ENCODE measurements at places on chromosomes 13 and 19.

DNA sequence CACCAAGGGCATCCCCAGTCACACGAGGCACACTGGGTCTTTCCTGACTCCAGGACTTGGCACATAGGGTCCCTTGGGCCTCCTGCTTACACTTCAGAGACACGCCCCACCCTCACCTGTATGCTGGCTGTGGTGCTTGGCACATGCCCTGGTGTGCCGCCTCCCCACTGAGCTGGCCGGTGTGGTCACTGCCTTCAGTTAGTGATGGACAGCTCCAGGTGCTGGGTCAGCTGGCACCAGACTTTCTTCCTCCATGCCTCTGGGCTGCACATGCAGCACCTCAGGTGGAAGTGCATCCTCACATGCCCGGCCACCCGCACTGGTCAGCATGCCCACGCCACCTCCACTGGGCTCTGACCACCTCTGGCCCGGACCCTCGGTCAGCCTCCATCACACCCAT lies 52.9 kb downstream of the KLF2 start:
- no peak for DNase-seq

DNA sequence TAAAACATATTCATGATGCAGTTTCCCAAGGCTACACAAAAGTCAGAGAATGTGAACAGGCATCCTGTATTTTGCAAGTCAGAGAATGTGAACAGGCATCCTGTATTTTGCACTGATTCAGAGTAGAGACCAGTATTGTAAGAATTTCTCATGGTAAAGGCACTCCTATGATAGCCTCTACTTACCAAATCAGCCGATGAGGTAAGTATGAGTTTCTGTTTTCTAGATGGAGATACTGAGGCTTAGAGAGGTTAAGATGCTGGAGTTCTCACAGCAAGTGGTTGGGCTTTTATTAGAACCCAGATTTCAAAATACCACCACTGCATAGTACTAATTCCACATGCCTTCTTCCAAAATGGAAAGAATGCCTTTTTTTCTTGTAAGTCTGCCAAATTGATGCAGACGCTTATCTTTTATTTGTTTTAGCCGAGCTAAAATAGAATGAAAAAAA lies 12.3 kb downstream of the TPT1 start:
- no peak for DNase-seq

DNA sequence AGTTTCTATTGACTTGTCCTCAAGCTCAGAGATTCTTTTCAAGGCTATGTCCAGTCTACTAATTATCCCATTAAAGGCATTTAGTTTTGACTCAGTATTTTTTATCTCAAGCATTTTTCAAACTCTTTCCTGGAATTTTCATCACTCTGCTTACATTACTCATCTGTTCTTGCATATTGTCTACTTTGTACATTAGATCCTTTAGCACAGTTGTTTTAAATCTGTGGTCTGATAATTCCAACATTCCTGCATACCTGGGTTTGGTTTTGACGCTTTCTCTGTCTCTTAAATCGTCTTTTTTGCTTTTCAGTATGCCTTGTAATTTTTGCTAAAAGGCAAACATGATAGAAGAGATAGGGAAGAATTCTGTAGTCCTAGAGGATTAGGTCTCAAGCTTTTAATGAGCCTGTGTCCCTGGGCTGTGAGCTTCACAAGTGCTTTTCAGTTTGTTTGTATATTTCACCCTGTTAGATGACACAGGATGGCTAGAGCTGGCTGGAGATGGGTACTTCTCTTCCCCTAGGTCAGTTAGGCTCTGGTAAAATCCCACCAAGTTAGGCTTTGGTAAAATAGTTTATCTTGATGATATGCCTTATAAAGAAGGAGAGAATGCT lies 46.1 kb upstream of the GPC6 start:
- DNase-seq = no peak

- DNase-seq = no peak
Measured at GRCh38 chr13:99321709-99322108, 14.5 kb upstream of the GPR183 start.

DNA sequence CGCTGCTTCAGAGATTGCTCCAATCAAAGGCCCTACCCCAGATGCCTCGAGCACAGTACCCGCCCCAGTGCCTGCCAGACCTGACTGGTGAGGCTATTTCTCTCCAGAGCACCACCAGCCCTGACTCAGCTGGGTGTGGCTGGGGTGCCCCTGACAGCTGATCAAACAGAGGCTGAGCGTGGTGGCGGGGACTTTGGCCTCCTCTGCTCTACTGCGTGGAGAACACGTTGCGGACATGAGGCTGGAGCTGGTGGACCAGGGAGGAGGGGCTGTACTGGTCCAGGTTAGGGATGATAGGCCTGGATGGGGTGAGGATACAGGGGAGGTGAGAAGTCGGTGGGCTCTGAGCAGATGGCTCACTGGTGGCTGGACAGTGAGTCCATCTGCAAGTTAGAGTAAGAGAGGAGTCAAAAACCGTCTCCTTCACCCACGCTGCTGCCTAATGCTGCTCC lies 3.5 kb upstream of the DOCK6 start:
- DNase-seq = no peak

DNA sequence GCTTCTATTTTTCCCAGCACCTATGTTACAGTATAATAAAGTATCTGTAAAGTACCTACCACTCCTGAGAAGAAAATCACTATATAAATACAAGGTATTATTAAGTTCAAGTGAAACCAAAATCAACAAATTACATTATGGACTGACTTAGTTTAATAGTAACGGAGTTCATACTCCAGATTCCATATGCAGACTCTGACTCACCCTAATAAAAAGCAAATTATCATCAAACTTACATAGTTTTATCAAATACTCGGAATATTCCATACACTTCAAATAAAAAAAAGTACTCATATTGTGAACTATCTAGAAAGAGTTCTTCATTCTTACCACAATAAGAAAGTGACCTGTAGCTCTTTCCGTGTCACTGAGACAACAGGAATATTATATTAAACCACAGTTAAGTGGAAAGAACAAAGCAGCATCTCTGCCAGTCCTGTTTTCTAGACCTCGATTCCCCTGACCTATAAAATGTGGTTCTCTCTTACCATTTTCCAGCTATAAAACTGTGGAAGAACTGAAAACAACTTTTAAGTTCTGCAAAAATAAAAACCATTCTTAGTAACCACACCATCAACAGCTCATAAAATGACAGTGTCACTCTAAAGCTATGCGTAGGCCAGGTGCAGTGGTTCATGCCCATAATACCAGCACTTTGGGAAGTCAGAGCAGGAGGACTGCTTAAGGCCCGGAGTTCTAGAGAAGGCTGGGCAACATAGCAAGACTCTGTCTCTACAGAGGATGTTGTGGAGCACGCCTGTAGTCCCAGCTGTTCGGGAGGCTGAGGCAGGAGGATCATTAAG lies 42.6 kb downstream of the USP12 start:
- no peak for DNase-seq

DNA sequence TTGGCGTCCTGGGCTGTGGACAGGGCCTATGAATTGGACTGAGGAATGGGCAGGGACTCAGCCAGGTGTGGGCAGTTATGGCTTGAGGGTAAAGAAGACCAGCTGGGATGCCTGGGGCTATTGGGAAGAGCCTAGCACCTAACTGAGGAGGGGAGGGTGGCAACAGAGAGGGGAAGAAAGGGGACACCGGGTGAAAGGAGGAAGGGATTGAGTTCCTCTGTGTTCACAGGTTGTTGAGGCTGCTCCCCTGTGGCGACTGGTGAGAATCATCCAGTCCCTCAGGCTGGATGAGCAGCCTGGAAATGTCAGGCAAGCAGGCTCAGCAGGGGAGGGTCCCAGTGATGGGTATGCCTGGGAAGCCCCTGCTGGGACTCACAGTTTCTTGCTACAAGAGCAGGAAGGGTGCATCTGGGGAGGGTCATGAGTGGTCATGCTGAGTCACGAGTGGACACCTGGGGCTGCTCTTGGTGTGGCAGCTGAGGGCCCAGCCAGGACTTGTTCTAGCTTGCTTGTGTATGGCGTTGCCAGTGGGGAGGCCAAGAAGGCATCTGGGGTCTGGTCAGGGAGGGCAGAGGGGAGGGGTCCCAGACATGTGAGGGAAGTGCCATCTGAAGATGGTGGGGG lies 1.4 kb downstream of the ZNF324 start:
- no peak for DNase-seq

- no peak for DNase-seq
Measured at GRCh38 chr13:48816700-48817099, 159.0 kb upstream of the FNDC3A start.

- no peak for DNase-seq
Measured at GRCh38 chr13:94717916-94718315, 5.6 kb upstream of the SOX21 start.
